ENCODE measurements at places on chromosomes 2 and 18. TPM values are rescaled to one million over a fixed set of nuclear protein-coding genes. Genes with fewer than 3 reads are reported as not detected.
A peak's percentile ranks its signal among the peaks of the same experiment; 100 is the strongest.

GRCh38 chr18:79796016-79796415, 1.7 kb upstream of the KCNG2 start:
- DNase-seq = no peak

Gene FAM124B
- polyA plus RNA-seq = 3.1 TPM

- no peak for DNase-seq
These were observed 145.5 kb downstream of the ADCYAP1 start for GRCh38 chr18:1050012-1050657.

Gene ST6GAL2
- polyA plus RNA-seq = 15.8 TPM

Gene MRO
- polyA plus RNA-seq = 3.0 TPM

Gene AQP4
- 0.38 TPM for polyA plus RNA-seq

DNA sequence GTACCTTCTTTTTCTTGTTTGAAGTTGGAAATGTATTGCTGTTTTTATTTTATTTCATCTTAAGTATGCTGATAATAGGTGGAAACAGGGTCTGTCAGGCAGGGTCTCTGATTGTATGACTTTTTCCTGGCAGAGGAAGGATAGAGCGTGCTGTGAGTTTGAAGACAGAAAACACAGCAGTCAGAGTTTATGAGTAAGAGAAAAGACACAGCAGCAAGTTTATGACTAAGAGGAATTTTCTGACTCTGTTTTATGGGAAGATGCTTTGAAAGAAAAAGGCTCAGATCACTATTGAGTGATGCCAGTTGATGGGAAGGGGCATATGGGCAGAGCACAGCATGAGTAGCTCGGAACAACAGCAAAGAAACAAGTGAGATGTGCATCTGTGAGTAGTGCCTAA, 379.1 kb downstream of the MEIS1 start:
- DNase-seq = no peak

DNA sequence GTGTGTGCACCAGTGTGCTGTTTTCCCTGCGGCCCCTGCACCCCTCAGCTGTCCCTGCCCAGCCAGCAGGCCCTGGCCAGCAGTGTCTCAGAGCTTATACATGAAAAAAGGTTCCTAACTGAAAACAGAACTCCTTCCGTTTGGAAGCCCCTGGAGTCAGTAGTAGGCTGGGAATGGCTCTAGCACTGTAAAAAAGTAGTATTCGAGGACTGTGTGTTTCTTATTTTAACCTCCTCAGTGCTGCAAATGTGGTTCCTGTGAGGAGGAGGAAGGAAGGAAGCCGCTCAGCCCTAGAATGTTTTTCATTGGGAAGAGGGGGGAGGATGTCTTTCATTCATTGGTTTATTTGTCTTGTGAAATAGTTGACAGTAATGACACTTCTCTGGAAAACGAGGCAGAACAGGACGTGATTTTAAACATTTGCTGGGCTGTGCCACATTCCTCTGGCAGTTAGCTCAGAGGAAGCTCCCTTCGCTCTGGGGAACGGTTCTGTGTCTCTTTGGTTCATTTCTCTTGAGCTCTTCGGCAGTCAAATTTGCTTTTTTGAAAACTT, 103.5 kb downstream of the SPTBN1 start:
- no peak for DNase-seq

Gene SGO2
- 15.4 TPM for polyA plus RNA-seq

Gene DUSP19
- polyA plus RNA-seq = 4.8 TPM

DNA sequence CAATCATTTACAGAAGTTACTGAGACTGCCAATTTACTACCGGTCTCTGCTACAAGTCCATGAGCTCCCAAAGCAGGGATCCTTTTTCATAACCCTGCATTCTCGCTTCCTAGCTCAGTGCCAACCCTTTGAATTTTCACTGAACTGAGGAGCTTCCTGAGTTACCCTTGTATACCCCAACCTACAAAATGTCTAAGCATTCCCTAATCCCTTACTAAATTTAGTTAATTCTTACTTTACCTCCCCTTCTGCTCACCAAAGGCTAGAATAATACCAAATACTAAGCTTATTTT, 9.6 kb downstream of the MAT2A start:
- no peak for DNase-seq

- DNase-seq = no peak
These were observed 84.6 kb upstream of the SPTBN1 start for GRCh38 chr2:54371460-54372065.

- DNase-seq = peak; percentile 27
These were observed 36.5 kb downstream of the SEMA4F start for GRCh38 chr2:74690571-74690970.

GRCh38 chr2:20313659-20314058, 37.0 kb downstream of the PUM2 start:
- no peak for DNase-seq

GRCh38 chr2:120715353-120715752, 20.3 kb upstream of the GLI2 start:
- no peak for DNase-seq

- no peak for DNase-seq
These were observed 879.5 kb downstream of the TRIB2 start for GRCh38 chr2:13596233-13596632.

- DNase-seq = no peak
These were observed 40.7 kb downstream of the POMC start for GRCh38 chr2:25127646-25128045.

- DNase-seq = no peak
These were observed 55.5 kb upstream of the ZDBF2 start for GRCh38 chr2:206218796-206219499.

GRCh38 chr18:59988098-59988706, 88.4 kb downstream of the PMAIP1 start:
- DNase-seq = no peak

DNA sequence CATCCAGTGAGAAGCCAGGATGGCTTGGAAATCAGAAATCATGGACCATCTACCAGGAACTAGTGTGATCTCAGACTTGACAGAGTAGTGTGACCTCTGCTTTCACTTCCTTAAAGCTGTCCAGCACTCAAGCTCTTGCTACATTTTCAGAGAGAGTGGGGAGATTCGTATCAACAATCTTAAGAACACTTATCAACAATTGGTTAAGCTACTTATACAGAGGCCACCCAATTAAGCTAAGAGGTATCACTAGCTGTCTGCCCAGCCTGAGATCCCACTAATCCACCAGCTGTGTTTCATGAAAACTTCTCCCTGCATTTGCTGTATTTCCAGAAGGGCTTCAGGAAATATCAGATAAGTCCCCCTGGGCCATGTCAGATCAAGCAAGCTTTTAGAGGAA, 4.2 kb downstream of the RPRM start:
- no peak for DNase-seq

Gene ZBTB14
- polyA plus RNA-seq = 25.8 TPM

Gene PER2
- polyA plus RNA-seq = 5.9 TPM

Gene C2orf92
- polyA plus RNA-seq = 6.3 TPM

GRCh38 chr2:190578158-190579057, 43.9 kb upstream of the NEMP2 start:
- DNase-seq = no peak

Gene CDH20
- polyA plus RNA-seq = 3.1 TPM

DNA sequence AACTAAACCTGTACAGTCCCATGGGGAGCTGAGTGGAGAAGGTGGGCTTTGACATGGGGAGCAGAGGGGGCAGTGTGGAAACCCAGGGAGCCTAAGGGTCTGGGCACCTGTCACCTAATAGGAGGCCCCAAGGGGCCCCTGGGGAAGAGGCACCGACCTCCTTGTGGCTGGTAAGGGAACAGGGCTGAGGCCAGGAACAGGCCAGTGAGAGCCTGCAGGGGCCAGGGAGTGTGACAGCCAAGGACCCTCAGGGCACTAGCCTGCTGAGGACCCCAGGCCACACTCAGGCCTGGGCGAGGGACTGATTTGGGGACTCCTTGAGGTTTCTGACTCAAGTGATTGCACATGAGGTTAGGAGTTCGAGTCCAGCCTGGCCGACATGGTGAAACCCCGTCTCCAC, 24.5 kb upstream of the ALPP start:
- no peak for DNase-seq
